ENCODE measurements at places on chromosomes 5 and 9.

GRCh38 chr5:115962565-115963402 is 509 bp downstream of the LVRN start:
- no peak for DNase-seq

DNA sequence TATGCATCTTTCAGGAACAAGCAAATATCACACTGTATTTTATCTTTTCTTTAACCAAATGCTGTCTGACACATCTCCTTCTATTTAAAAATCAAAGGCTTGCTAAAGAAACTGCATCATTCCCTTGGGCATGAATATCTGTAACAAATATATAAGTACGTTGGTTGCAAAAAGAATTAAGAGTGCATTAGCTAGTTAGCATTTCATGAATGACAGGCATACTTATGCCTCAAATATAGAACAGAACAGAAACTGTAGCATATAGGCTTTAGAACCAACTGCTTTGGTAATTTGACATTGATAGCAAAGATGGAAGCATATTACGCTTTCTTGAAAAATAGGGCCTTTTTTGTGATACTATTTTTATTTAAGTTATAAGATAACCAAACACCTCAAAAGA is 761.2 kb downstream of the MAT2B start:
- no peak for DNase-seq

DNA sequence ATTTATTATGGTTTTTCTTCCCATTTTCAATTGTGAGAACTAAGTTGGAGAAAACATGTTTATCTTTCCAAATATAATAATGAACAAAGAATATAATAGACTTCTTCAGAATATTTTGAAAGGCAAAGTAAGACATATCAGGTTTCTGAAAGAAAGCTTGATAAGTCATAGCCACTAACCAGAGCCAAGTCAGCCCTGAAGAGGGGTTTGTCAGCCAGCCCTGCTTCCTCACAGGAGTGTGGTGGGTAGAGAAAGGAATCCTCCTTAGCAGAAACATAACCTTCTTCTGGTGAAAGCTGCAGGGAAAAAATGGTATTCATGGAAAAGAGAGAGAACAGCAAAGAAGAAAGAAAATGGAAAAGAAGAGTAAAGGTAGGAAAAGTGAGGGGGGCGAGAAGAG is 93.4 kb downstream of the MPDZ start:
- DNase-seq: no peak

DNA sequence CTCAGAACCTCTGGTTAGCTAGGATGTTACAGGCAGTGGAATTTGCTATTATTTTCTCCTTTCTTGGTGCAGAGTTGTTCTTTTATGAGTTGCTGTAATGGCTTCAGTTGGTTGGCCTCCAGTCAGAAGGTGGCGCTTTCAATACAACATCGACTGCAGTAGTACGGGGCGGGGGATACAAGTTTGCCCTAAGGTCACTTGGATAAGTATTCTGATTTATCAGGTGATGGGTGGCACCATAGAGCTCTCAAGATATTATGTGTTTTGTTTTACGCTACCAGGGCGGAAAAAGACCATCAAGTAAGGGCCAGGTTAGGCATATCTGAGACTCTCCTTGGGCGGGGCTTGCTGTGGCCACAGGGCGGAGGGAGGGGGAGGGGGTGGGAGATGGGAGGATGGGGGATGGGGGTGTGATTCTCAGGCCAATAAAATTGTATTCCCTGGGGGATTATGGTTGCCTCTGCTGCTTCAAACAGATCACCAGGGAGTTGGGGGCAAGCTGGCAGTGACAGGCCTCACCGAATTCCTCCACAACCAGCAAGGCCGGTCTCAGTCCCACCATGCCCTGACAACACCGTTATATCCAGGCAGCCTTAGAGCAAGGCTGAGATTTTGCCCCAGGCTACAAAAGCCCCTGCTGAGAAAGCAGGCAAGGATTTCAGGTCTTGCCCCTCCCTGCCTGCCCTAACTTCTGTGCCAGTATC is 15.9 kb upstream of the RNF38 start:
- no peak for DNase-seq

DNA sequence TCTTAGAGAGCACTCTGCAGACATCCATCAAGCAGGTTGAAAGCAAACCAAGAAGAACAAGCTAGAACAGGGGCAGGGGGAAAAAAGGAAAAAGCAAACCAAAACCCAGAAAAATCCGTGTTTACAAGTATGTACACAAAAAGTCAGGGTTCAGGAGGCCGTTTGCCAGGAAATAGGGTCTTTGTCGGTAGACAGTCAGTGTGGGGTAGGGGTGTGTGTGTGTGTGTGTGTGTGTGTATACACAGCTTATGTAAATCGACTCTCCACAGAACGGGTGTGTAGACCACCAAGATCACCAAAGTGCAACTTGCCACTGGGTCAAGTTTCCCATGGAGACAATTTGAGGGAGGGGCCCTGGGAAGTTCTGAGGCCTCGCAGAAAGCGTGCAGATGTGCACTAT is 13.1 kb downstream of the SPRY4 start:
- no peak for DNase-seq

DNA sequence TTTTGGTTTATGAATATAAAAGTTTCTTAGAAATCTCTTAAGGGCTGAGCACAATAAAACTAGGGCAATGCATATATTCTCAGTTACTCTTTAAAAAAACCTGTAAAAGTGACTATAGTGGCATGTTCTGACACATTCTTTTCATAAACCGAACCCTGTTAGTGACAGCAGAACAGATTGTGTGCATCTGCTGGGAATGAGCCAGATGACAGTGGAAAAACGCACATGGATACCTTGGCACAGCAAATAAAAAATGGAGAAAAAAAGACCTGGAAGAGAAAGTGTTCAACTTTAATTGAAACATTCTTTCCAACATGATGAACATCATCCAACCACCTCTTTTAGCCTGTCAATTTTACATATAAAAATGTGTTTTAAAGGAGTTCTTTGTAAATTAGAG is 12.7 kb downstream of the MEF2C start:
- no peak for DNase-seq

Data from inflammatory macrophage treated with lipopolysaccharide for 1 hour (primary cell).